ENCODE measurements at places on chromosomes 3 and 15.

- DNase-seq: no peak
Measured at GRCh38 chr3:23859012-23859743, 53.4 kb downstream of the UBE2E1 start.

- DNase-seq: no peak
Measured at GRCh38 chr3:157075693-157076420, 84.1 kb downstream of the CCNL1 start.

- no peak for DNase-seq
Measured at GRCh38 chr3:181987736-181988135, 276.0 kb downstream of the SOX2 start.

DNA sequence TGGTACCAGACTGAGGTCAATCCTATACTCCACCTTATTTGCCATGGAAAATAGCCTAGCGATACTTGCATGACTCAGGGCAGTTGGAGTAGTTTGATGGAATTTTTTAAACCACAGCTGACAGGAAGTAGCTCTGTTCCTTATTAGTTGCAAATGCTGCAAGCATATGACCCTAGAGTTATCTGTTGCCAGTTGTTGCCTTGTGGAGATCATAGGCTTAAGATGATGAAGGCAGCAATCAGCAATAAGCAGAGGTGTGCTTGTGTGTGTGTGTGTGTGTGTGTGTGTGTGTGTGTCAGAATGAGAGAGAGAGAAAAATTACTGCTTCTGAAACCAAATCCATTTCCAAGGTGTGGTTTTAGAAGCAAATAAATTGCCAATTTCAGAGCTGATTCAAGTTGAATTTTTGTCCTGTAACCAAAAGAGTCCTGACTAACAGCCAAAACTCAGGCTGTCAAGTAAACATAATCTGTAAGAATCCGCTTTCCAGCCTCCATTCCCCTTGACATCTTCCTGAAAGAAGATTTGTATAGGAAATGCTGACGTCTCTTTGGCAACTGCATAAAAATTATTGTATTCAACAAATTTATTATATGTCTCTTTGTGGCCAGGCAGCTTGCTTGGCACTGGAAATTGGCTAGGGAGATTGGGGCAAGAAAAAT lies 141.2 kb downstream of the SERPINI1 start:
- DNase-seq: no peak

- DNase-seq: no peak
Measured at GRCh38 chr3:169923831-169924230, 12.5 kb downstream of the SAMD7 start.
